LHCN-M2 (cell line): ENCODE measurements at places on chromosomes 2 and 18.

DNA sequence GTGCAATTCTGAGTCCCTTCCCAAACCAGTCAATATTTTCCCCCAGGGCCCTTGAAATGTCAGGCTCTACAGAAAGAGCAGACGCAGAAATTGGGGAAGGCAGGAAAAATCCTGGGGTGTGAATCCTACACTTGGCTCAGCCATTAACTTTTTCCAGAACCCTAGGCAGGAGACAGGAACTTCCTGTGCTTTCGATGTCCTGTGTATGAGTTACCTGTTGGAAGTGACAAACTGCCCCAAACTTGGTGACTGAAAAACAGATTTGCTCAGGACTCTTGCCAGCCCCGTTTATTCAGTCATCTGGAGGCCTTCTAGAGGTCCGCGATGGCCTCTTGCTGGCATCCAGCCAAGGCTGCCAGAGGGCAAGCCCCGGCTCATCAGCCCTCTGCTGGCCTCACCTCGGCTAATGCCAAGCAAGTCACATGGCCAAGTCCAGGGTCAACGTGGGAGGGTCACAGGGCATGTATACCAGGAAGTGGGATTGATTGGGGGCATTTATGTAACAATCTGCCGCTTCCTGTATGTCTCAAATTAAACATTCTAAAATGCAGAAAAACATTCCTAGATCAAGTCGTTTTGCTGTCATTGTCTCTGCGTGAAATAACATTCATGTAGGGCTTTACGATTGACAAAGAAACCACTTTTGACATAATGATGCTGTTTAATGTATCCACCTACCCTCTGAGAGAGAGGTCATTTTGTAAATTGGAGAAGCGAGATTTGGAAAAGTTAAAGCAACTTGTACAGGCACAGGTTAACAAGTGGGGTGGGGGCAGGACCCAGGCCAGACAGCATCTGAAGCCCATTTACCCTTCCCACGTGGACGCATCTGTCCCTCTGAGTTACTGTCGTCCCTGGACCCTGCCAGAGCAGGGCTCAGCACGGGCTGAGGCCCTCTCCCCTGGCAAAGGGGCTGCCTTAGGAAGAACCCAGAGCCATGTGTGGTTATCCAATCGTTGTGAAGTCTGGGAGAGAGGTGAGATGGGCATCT lies 179.4 kb downstream of the INHBB start:
- no peak for DNase-seq

- no peak for DNase-seq
Observed at GRCh38 chr2:25479761-25480160, 138.0 kb upstream of the DNMT3A start.

DNA sequence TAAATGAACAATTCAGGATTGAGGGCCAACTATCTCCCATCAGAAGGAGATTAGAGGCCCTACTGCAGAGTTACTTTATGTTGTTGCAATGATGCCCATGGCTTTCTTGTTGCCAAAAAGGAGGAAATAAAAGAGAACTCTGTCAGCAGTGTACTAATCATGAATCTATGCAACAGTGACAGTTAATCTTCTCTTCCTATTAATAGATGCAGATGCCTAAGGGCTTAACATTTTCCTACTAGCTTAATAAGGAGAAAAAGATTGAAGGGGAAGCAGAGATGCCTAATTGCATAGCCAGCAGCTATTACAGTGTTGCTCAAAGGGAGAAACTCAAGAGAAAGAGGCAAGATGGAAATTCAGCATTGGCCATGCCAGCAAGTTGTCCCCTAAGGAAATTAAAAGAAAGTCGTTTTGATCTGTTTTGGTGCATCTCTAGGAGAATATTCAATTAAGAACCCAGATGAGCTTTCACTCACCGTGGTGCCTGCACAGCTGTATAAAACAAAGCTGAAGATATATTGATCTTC lies 107.1 kb upstream of the KCNJ3 start:
- DNase-seq, result no peak

GRCh38 chr2:163856941-163857340 lies 121.1 kb upstream of the FIGN start:
- no peak for DNase-seq

DNA sequence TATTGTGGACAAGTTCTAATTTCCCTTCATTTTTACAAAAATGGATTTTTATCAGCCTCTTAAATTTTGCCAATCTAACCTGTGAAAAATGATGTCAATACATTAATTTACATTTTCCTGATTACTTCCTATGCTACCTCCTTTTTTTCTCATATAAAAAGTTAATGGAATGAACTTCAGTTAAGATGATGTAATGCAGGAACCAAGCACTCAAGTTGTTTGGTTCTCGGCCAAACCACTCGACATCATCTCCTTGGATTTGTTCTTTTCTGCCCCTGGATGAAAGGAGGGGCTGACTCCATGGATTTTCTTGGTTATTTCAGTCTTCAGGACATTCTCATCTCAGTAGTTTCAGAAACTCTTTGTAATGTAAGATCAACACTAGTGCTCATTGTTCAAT lies 253.1 kb upstream of the NXPH2 start:
- peak; percentile 77 for DNase-seq

DNA sequence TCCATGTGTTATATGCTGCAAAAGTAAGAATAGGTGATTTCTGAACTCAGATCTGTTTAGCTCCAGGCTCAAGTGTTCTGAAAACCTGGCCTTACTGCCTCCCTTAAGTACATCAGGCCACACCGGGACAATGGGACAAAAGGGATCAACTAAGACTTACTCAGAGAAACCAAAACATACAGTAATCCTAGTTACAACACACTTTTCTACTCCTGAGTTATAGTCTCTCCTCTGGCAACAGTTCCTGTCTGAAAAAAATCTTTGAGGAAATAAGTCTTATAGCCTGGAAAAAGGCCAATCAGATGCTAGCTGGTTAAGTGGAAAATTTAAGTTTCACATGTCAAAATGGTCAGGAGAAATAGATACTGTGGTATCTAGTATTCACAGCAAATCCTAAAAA lies 5.6 kb downstream of the METTL5 start:
- peak; percentile 41 for DNase-seq

DNA sequence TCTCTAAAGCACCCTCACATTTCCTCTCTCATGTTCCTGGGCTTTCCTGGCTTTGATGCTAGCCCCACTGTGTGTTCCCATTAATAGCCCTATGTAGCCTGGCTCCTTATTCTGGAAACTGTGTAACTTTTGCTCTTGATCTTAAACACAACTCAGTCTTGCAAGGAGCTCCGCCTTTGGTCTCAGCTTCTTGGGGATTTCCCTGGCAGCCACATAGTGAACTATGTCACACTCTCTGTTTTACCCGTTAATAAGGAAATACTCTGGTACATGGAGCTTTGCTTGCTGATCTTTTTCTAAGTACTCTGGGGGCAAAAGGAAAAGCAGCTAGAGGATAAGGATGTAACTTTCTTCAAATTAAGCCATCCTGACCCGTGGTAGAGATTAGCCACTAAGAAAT lies 259.3 kb downstream of the NEDD4L start:
- no peak for DNase-seq

- DNase-seq, result peak; percentile 82
Observed at GRCh38 chr2:33214436-33214835, 262.0 kb upstream of the RASGRP3 start.

- DNase-seq, result peak; percentile 78
Observed at GRCh38 chr2:191386938-191387536, 141.8 kb downstream of the MYO1B start.

GRCh38 chr2:70633508-70633907 lies 79.9 kb upstream of the TGFA start:
- no peak for DNase-seq

DNA sequence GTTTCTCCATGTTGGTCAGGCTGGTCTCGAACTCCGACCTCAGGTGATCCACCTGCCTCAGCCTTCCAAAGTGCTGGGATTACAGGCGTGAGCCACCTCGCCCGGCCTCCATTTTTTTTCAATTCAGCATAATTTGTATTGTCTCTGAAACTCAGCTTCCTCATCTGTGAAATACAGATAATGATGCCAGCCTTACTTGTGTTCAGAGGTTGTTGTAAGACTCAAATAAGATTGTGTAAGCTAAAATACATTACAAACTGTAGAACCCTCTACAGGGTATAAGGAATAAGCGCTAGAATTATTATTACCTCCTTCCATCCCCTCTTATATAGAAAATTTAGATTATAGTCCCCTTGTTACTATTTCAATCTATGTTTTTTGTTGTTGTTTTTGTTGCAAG lies 24.8 kb upstream of the STARD7 start:
- no peak for DNase-seq

DNA sequence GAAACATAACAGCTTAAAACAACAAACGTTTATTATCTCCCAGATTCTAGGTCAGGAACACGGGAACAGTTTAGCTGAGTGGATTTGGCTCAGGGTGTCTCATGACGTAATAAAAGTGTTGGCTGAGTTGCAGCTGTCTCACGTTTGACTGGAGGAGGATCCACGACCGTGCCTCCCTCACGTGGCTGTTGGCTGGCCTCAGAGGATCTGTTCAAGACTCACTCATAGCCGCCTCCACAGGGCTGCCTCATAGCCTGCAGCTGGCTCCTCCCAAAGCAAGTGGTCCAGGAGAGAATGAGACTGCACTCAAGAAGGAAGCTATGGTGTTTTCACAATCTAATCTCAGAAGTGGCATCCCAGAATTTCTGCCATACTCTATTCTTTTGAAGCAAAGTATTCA lies 167.1 kb downstream of the RPRM start:
- DNase-seq, result peak; percentile 0

GRCh38 chr2:191363267-191363666 lies 118.1 kb downstream of the MYO1B start:
- no peak for DNase-seq

- no peak for DNase-seq
Observed at GRCh38 chr2:46805401-46805951, 110.1 kb downstream of the MCFD2 start.

DNA sequence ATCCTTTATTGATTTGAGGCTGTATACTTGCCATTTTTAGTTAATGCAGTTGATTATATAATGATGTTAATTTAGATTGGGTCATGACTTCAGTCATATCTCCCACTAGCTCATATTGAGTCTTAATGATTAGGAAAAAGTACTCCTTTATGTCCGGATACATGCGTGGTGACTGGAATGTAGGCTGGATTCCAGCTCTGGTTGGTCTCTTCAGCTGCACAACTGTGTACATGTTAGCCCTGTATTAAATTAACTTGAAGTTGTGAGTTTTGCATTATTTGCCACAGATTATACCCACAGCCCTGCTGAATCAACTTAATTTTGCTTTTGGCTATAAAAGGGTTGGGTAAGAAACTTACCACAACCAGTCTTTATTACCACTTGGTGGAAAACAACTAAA lies 22.5 kb downstream of the MOB4 start:
- peak; percentile 20 for DNase-seq

DNA sequence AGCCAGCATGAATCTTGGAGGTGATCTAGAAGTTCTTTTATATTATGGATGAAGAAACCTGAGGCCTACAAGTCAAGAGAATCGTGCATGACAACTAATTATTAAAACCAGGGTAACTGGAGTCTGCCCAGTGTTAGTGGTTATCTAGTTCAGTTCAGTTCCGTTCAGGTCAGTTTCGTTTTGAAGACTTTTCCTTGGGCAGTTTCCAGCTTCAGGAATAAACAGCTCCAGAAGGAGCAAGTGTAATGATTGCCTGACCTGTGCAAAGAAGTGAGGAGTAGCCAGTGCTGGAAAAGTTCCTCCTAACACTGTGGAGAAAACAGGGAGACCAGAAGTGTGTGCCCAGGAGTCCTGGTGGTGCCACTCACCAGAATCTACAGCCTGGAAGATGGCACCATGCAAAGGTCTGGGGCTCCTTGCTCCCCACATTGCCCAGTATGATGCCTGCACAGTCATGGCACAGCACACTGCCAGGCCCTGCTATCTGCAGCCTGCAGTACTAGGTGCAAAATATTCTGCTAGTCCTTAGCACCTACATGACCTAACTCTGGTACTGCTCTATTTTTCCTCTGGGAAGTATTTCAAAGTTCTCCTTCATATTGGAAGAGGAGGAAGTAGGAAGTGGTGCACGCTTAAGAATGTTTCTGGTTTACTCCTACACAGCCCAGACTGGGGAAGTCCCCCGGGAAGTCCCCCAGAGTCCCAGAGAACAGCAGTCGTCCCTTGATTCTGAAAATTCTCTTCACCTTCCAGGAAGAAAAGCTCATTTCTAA lies 65.8 kb downstream of the SUMO1 start:
- no peak for DNase-seq

DNA sequence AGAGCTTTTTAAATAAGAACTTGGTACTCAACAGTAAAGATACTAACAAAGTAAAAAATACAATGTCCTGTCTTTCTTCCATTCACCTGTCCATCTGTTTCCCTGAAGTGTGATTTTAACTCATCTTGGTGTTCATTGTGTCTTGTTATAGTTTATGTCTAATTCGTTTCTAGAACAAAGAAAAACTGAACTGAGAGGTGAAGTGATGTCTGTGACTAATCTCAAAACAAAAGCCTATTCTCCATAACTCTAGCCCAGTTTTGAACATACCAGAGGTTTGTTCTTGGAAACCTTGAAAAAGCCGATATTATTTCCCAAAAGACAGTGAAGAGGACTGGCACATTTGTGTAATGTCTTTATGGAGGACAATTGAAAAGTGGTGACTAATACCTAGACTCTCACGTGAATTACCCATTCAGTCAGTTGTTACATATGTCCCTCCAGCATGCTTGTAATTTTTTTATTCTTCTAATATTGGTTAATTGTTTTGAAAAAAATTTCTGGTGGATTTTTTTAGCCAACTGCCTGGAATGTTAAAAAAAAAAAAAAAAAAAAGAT lies 725.8 kb downstream of the SATB2 start:
- peak; percentile 2 for DNase-seq

DNA sequence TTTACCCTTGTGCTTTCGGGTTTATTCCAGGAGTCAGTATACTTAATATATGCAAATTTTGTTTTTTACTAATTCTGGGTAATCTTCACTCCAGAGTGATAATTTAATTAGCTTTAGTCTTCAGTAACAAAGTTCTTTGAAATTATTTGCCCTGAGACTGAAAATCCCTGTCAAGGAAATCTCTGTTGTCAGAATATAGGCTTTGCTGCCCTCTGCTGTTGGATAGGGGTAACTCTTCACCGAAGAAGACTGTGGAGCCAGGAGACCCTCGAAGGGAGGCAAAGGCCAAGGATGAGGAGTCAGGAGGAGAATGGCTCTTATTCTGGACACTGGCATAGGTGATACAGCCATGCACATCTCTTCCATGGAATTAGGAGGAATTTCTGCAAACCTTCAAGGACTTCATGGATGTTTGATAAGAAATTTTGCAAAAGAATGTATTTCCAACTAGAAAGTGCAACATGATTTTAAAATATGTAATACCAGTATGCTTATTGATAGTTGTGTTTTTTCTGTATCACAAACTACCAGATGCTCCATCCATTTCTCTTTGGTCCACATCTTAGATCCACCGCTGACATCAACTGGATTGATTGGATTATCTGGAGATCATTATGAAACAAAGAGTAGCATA lies 182.3 kb downstream of the RDH14 start:
- DNase-seq, result peak; percentile 46

DNA sequence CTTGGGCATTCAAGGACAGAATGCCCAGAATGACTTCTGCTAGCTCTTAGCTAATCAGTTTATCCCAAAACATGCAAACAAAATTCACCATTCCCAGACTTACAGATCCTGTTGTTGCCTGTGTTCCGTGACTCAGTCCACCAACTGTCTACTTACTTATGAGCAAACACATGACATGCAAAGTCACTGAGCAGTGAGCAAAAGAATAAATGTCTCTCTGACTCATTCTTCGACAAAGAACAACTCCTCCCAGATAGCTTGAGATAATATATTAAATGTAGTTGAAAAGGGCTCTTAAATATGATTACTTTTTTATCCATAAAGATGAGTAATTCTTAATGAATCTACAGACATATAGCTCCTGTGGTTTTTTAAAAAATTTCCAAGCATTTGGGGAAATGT lies 9.0 kb upstream of the CREG2 start:
- peak; percentile 97 for DNase-seq
